NCI-H524 treated with DMSO at 0.1 percent for 48 hours (cell line): ENCODE measurements at places on chromosomes 12 and 14.

- DNase-seq: no peak
Measured at GRCh38 chr12:62123721-62124203, 136.4 kb upstream of the USP15 start.

DNA sequence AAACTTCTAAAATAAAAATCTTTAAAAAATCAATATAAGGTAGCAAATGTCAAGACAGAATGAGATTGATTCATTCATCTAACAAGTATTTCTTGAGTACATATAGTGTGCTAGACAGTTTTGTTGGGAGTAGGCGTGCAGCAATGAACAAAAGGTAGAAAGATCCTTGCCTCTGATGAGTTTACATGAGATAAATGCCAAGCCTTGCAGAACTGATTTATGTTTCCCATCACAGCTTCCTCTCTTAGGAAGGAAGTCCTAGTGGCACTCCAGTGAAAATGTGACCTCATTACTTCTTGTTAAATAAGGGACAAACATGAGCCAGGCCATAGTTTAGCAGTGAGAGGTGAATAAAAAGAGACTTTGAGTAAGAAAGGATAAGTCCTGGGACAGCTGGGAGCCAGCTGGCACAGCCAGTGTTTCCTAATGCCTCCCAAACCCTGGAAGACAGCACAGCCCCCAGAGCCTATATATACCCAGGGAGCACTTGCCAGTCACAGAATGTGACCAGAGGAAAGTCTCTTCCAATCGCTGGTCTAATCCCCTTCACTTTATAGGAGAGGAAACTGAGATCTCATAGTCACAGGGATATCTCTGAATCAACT lies 4.7 kb upstream of the COCH start:
- DNase-seq: peak; percentile 39

- peak; percentile 80 for DNase-seq
Measured at GRCh38 chr14:61461808-61462275, 140.5 kb downstream of the PRKCH start.

- no peak for DNase-seq
Measured at GRCh38 chr12:16421806-16422205, 74.4 kb downstream of the MGST1 start.

- no peak for DNase-seq
Measured at GRCh38 chr14:68649476-68650189, 143.2 kb downstream of the ZFP36L1 start.

GRCh38 chr12:75864161-75864560 lies 167.4 kb downstream of the PHLDA1 start:
- no peak for DNase-seq

DNA sequence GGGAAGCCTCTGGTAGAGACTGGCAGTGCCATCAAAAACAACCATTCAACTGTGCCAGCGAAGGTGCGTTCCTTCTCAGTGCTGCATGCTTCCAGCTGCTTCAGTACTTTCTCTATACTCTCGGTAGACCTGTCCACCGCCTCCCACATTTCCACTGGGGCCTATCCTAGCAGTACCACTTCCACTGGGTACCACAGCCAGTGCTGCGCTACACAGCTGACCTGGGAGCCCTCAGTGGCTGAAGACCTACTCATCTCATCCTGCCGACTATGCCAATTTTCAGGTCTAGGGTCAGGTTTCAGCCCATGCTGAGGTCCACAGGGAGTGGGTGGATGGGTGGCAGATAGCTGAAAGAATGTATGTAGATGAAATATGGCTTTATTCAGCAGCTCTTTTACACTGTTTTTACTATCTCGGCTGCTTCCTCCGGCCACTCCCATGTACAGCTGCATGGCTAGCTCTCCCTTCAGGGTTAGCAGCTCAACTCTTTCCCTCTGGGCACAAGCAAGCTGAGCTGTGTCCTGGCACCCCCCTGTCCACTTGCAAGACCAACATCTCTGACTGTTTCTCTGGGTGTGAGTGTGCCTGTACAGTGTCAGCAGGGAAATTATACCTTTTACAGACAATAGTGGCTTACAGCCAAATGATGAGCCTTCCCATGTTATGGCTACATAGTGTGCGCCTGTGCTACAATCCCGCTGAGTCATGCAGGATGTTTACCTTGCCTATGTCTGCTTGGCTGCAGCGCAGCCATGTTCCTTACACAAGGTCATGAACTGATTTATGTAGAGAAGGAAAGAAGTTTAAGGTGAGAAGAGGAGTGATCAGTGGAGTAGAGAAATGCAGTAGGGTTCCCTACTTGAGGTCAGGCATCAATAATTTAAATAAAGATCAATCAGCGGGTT lies 125.7 kb upstream of the DDHD1 start:
- DNase-seq: no peak

GRCh38 chr14:67610491-67610890 lies 9.2 kb upstream of the ARG2 start:
- no peak for DNase-seq

DNA sequence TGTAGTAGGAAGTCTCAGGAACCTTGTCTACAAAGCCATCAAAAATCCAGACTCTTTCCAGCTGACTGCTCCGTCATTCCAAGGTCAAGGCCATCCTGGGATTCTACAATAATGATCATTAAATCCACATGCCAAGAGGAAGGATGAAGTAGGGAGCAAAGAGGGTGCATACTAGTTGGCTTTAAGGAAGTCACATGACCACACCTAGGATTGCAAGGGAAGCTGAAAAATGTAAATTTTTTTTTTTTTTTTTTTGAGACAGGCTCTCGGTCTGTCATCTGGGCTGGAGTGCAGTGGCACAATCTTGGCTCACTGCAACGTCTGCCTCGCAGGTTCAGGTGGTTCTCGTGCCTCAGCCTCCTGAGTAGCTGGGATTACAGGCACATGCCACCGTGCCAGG lies 7.3 kb upstream of the MRPL42 start:
- DNase-seq: no peak

GRCh38 chr12:51275088-51275487 lies 4.9 kb upstream of the SMAGP start:
- no peak for DNase-seq

DNA sequence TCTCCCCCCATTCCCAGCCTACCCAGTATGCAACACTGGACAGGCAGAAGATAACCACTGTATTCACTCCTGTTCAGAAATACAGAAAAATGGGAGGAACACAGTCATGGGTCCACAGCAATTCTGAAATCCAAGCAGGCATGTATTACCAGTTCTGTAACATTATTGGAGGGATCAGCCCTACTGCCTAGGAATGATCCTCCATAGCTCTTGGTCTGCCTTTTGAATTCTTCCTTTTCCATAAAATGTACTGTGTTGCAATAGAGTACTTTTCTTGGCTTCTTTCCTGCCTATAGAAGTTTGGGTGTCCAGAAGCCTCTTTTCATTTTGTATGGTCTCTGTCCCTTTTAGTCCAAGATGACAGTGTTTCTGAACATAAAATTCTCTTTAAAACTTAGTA lies 46.5 kb downstream of the SPATS2 start:
- no peak for DNase-seq

- DNase-seq: peak; percentile 99
Measured at GRCh38 chr14:76920331-76921087, 94.3 kb downstream of the LRRC74A start.

- DNase-seq: no peak
Measured at GRCh38 chr12:100845095-100845494, 50.5 kb downstream of the ANO4 start.

DNA sequence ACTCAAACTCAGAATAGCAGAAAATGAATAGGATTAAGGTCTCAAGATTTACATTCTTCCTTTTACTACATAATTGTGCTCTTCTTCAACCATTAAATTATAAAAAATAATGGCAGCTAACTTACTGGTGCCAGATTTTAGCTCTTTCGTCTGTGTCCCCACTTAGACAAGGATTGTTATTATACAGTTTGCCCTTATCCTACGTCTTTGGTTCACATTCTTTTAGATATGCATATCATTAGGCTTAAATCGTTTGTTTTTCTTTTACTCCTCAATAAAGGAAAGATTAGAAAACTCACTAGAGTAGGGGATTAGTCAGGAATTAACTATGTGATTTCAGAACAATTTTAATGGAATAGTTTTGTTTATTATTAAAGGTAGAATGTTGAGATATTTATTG lies 129.6 kb upstream of the GARIN2 start:
- no peak for DNase-seq
